GM18507 (cell line): ENCODE measurements at places on chromosomes 1 and 21.

GRCh38 chr1:61085206-61085982 is 3.0 kb downstream of the NFIA start:
- DNase-seq, result no peak

GRCh38 chr1:151157067-151157531 is 650 bp downstream of the TNFAIP8L2 start:
- no peak for DNase-seq

GRCh38 chr21:29145354-29145782 is 14.9 kb downstream of the MAP3K7CL start:
- no peak for DNase-seq

DNA sequence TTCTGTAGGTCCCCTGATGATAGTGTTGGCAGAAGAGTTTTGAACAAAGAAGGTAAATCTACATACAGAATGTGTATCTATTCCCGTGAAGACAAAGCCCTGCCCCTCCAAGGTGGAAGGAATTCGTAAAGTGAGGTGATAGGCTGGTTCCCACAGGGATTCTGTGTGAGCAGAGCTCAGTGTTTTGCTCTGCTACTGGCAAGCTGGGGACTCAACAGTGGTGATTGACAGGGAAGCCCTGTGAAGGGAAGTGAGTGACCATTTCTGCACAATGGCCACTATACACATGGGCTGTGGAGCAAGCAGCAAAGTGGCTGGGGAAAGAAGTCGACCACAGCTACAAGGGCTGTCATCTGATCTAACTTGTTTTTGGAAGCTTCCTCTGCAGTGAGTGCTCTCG is 90.0 kb upstream of the LRRN2 start:
- no peak for DNase-seq

GRCh38 chr1:113947388-113948107 is 18.4 kb downstream of the HIPK1 start:
- no peak for DNase-seq
